ENCODE measurements at places on chromosomes 5 and 9. TPM values are rescaled to one million over a fixed set of nuclear protein-coding genes. Genes with fewer than 3 reads are reported as not detected.

GRCh38 chr9:133534346-133535291 is at the start of gene ADAMTSL2:
ADAMTSL2 (plus strand) TSS chr9:133534704; CDS start chr9:133536713, 2,009 bp downstream.
- peak; percentile 80 for ATAC-seq
- H3K36me3 ChIP-seq, result no peaks in the 10 kb centered on the region
- peak within 1 kb of the TSS; percentile 31 for H3K4me3 ChIP-seq
- H3K27ac ChIP-seq, result peak within 1 kb of the TSS; percentile 73
- H3K27me3 ChIP-seq, result peaks cover 2% of the 10 kb centered on the region

- no peak for ATAC-seq
- no peaks in the 10 kb centered on the region for H3K36me3 ChIP-seq
- peaks cover 41% of the 10 kb centered on the region for H3K4me1 ChIP-seq
- H3K27ac ChIP-seq, result no peak overlapping the region
- no peak overlapping the region for H3K4me3 ChIP-seq
Observed at GRCh38 chr9:87011551-87011950, 64.2 kb upstream of the GAS1 start.

- no peaks in the 10 kb centered on the region for H3K36me3 ChIP-seq
- peak overlapping the region; percentile 64 for H3K4me3 ChIP-seq
- H3K4me1 ChIP-seq, result peaks cover 19% of the 10 kb centered on the region
- peak overlapping the region; percentile 78 for H3K27ac ChIP-seq
Observed at GRCh38 chr5:52786949-52787599, 642 bp upstream of the ITGA1 start.

DNA sequence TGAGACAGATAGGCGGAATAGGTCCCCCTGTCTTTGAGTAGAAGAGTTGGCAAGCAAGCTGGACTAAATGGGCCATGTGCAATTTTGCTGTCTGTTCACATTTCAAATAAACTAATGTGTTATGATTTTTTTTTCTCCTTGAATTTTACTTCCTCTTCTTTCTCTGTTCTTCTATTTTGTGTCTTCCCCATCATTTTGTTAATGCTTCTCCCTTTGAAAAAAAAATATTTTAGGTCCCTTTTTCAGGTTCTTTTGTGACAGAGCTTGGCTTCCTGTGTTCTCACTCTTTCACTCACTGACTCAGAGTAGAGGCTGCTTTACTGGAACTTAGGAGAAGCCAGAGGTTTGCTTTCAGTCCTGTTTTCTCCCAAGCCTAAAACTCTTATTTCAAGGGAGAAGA is 48.1 kb downstream of the PTCD2 start:
- no peaks in the 10 kb centered on the region for H3K27me3 ChIP-seq
- no peak for ATAC-seq
- H3K27ac ChIP-seq, result no peak overlapping the region
- H3K4me3 ChIP-seq, result no peak overlapping the region
- no peaks in the 10 kb centered on the region for H3K36me3 ChIP-seq

DNA sequence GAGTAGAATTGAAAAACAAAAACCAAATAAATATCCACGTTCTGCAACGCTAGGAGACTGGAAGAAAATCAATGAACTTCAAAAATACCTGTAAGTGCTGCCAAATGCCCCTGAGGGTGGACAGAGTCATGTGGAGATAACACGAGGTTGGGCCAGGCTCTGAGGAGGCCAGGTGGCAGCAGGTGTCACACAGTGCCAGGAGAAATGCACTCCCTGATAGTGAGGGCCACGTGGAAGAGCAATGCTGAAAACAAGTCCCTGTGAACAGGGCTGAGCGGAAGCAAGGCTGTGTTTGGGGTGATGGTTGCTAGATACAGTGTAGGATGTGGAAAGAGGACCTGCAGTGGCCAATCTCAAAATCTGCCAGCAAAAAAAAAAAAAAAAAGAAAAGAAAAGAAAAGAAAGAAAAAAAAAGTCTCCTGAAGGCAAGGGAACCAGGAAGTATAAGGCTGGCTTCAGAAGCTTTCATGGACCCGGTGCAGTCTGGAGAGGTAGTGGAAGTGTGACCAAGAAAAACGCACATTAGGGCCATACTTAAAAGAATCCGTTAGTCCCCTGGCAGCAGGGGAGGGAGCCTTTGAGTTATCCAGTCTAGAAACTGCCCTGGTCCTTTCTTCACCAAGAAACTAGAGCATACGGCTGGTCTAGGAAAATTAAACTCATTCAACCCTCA is 16.8 kb downstream of the C1QTNF3 start:
- H3K4me3 ChIP-seq, result no peak overlapping the region
- no peak overlapping the region for H3K27ac ChIP-seq
- ATAC-seq, result no peak
- peaks cover 3% of the 10 kb centered on the region for H3K36me3 ChIP-seq
- no peaks in the 10 kb centered on the region for H3K4me1 ChIP-seq

- no peaks in the 10 kb centered on the region for H3K36me3 ChIP-seq
- no peak for ATAC-seq
- H3K4me3 ChIP-seq, result no peak overlapping the region
- no peaks in the 10 kb centered on the region for H3K27me3 ChIP-seq
Observed at GRCh38 chr5:98415663-98416062, 357.8 kb upstream of the RGMB start.

Gene MATR3
- total RNA-seq, result 316 TPM

GRCh38 chr5:133664422-133664821 is 52.1 kb upstream of the FSTL4 start:
- H3K27me3 ChIP-seq, result peaks cover 9% of the 10 kb centered on the region
- ATAC-seq, result no peak
- H3K4me1 ChIP-seq, result no peaks in the 10 kb centered on the region

DNA sequence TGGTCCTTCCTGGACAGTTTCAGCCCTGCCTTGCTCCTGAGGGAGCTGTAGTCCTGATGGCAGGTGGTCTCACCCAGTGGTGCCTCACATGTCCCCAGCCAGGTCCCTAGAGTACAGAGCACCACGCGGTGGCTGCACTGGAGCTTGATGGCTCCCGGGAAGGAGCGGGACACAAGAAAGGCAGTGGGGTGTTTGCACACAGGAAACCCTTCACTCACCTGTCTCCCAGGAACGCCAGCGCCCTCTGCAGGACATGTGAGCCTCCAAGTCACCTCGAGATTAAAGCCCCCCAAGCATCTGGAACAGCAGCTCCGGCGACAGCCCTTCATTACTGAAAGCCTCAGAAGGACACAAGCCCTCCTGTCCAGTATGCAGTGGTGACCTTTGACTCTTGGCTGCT is 19.9 kb upstream of the TMEM250 start:
- ATAC-seq, result no peak
- peaks cover 3% of the 10 kb centered on the region for H3K4me1 ChIP-seq
- no peak overlapping the region for H3K4me3 ChIP-seq
- no peaks in the 10 kb centered on the region for H3K36me3 ChIP-seq
- no peak overlapping the region for H3K27ac ChIP-seq

Gene GRXCR2
- not detected for total RNA-seq

DNA sequence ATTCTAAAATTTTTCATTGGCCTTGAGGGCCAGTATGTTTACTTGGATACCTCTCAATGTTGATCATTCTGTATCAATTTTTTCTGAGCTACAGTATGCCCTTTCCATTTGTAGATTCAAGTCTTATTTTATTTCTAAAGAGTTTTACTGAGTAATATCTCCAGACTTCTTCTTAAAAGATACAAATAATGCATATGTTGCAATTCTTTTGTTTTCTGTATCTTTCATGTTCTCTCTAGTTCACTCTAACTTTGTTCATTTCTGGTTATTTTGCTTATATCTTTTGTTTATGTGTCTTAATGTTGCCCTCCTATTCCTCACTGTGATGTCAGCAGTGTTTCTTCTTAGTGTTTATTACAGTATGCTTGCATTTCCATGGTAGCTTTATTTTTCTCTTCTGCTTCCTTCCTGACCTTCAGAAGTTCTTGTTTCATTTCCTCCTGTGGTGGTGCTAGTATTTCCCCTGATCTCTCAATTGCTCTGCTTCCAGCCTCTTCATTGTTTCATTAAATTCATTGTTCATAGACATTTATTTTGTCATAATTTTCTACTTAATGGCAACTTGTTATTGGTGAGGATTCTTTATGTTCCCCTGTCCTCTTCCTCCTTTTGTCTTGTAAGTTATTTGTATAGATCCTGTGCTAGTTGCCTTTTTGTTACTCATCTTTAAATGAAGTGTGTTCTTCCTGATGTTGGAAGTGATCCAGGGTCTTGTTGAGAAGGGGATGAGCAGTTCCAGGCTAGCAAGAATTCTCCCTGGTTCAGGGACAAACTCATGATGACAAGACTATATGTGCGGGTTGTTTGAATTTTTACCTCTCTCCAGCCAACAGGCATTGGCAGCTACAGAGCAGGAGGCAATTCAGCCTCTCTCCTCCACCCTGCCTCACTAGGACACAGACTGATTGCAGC is 160.8 kb downstream of the DEPDC1B start:
- H3K36me3 ChIP-seq, result no peaks in the 10 kb centered on the region
- no peaks in the 10 kb centered on the region for H3K27me3 ChIP-seq
- H3K4me1 ChIP-seq, result peaks cover 41% of the 10 kb centered on the region
- H3K4me3 ChIP-seq, result no peak overlapping the region
- H3K27ac ChIP-seq, result no peak overlapping the region

DNA sequence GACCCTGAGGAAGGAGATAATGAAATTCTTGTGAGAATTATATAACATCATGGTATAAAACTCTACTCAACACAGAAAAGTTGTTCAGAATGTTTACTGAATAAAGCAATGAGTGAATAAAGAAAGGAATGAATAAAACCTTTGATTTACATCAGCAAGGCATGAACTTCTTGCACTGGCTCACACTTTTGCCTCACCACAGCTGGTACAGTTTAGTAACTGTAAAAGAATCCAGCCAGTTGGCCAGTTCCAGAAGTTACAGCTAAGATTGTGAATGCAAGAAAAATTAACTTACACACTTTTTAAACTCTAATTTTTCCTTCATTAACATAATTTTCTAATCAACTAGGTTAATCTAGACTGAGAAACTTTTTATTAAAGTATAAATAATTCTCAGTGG is 490.9 kb downstream of the NFIB start:
- no peaks in the 10 kb centered on the region for H3K36me3 ChIP-seq
- H3K4me1 ChIP-seq, result no peaks in the 10 kb centered on the region
- no peak overlapping the region for H3K27ac ChIP-seq
- H3K4me3 ChIP-seq, result no peak overlapping the region
- no peak for ATAC-seq

GRCh38 chr9:68860419-68860818 is 153.5 kb downstream of the PRKACG start:
- H3K36me3 ChIP-seq, result no peaks in the 10 kb centered on the region
- no peaks in the 10 kb centered on the region for H3K27me3 ChIP-seq
- no peak for ATAC-seq
- H3K4me3 ChIP-seq, result no peak overlapping the region
- no peaks in the 10 kb centered on the region for H3K4me1 ChIP-seq
- H3K27ac ChIP-seq, result no peak overlapping the region

GRCh38 chr9:123654218-123654993 is 275.5 kb downstream of the DENND1A start:
- H3K27me3 ChIP-seq, result no peaks in the 10 kb centered on the region
- H3K4me1 ChIP-seq, result no peaks in the 10 kb centered on the region
- no peaks in the 10 kb centered on the region for H3K36me3 ChIP-seq
- ATAC-seq, result no peak

DNA sequence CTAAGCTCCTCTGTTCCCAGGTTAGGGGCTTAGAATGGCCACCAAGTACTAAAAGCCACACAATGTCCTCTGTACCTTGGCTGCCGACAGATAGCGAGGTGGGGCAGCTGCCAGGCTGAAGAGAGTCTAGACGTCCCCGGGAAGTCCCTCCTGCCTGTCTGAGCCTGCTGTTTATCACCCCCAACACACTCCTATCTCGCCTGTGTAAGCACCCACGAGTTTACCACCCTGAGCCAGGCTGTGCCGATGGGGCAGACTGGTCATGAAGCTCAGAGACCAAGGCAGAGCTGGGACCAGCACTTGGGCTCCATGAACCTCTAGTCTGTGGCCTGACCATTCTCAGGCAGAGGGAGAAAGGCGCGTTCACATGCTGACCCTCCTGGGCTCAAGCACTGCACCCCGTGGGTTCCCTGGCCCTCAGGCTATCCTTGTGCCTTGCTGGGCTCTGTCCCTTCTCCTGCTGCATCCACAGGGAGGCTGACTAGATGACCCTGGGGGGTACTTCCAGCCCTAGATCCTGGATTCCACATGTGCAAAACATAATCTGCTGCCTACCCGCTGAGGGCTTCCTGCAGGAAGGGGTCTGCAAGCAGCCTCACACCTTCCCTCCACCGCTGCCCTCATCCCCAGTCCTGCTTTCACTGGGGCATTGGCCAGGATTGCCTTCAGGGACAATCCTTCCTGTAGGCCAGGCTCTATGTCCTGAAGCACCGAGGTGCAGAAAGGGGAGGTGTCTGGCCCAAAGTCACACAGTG is 18.6 kb upstream of the SLC25A51 start:
- peaks cover 2% of the 10 kb centered on the region for H3K4me1 ChIP-seq
- ATAC-seq, result no peak
- peaks cover 21% of the 10 kb centered on the region for H3K36me3 ChIP-seq
- H3K27me3 ChIP-seq, result no peaks in the 10 kb centered on the region
- H3K27ac ChIP-seq, result no peak overlapping the region
- no peak overlapping the region for H3K4me3 ChIP-seq

DNA sequence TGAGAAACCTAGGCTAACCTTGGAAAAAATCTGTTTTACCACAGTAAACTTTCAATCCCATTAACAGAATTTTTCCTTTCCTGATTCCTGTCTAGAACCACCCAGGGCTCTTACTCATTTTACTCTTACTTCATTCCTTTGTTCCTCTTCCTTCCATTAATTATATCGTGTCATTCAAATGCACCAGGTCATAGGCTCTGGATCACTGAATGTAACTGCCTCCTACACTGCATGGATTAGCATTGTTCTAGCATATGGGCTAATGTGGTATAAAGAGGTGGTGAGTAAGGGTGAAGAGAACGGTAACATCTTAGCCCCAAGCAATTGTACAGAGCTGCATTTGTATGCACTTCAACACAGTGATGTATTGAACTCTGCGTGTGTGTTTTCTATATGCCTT is 49.5 kb upstream of the SPINK5 start:
- H3K27me3 ChIP-seq, result no peaks in the 10 kb centered on the region
- no peak for ATAC-seq
- no peaks in the 10 kb centered on the region for H3K4me1 ChIP-seq
- H3K36me3 ChIP-seq, result no peaks in the 10 kb centered on the region
- no peak overlapping the region for H3K27ac ChIP-seq

Gene SRA1
- 29.4 TPM for total RNA-seq

Gene SLC4A9
- total RNA-seq, result not detected

DNA sequence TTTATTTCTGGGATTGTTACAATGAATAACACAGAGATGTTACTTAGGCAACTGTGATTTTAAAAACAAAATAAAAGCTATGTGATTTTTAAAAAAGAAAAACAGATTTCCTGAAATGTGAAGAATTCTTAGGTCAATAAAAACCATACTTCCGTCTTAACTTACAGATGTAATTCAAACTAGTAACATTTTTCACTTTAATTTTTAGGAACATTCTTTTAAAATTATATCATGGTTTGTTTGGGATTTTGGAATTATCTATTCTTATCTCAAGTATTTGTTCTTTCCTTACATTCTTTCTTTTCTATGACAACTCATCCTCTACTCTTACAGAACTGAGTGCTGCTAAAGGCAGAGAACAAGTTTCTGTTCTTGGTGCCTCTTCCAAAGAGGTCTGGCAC is 159.5 kb downstream of the RAPGEF6 start:
- no peaks in the 10 kb centered on the region for H3K27me3 ChIP-seq
- no peak overlapping the region for H3K27ac ChIP-seq
- no peak overlapping the region for H3K4me3 ChIP-seq
- H3K36me3 ChIP-seq, result no peaks in the 10 kb centered on the region
- no peaks in the 10 kb centered on the region for H3K4me1 ChIP-seq
- no peak for ATAC-seq

- H3K27me3 ChIP-seq, result no peaks in the 10 kb centered on the region
- no peak for ATAC-seq
- H3K4me3 ChIP-seq, result no peak overlapping the region
- no peaks in the 10 kb centered on the region for H3K36me3 ChIP-seq
Observed at GRCh38 chr9:107390778-107391177, 98.8 kb downstream of the KLF4 start.

Gene FAM163B
- not detected for total RNA-seq

Gene INSL6
- not detected for total RNA-seq

GRCh38 chr5:138833080-138833479 is 42.1 kb downstream of the LRRTM2 start:
- H3K27ac ChIP-seq, result no peak overlapping the region
- H3K36me3 ChIP-seq, result no peaks in the 10 kb centered on the region

Measured in gastroesophageal sphincter (tissue), 4 donors.